ENCODE measurements at places on chromosomes 12 and 14.
A peak's percentile ranks its signal among the peaks of the same experiment; 100 is the strongest.

DNA sequence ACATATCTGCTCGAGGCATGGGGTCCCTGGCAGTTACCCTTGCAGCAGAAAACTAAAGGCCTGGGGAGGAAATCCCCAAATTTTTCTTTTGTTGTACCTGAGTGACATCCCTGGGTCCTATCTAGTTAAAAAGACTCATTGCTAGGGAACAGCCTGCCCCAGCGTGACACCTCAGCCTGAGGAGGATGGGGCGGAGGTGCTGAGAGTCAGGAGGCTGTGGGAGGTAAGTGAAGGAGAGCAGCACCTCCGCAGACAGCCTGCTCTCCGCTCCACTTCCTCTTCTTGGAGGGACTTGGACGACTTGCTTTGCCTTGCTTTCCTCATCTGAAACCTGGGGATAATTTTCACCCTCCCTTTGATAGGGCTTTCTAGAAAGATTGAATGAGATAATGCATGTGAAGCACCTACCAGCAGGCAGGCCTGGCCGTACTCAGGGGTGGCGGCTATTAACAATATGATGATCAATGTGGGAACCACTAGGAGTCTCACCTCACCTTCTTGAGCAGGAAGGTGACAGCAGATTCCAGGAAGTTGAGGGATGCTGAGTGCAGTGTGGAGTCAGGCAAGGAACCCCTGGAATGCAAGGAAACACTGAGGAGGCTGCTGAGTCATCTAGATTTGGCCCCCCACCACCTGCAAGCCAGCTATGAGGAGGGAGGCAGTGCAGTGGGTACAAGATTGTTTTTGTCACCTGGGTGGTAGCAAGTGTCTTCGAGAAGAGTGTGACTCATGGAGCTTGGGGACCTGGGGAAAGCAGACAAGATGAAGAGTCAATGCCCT lies 23.2 kb downstream of the UBE3B start:
- DNase-seq = no peak

DNA sequence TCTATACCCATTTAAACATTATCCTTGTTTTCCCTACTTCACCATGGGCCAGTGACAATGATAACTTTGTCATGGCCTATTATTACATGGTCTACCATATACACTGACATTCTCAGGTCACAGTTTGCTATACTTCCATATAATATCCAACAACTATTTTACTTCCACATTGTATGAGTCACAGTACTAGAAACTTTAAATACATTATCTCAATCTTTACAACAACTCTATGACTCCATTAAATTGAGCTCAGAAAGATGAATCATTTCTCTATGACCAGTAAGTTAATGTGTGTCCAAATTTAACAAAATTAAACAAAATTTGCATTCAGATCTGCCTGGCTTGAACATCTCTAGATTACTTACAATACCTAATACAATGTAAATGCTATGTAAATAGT lies 93.9 kb downstream of the PLEKHG7 start:
- no peak for DNase-seq

GRCh38 chr14:69626132-69626500 lies 14.7 kb downstream of the SUSD6 start:
- peak; percentile 41 for DNase-seq

GRCh38 chr12:57229046-57229633 lies 371 bp upstream of the SHMT2 start:
- DNase-seq = no peak

- DNase-seq = no peak
Observed at GRCh38 chr12:54608156-54608555, 19.7 kb upstream of the PPP1R1A start.

DNA sequence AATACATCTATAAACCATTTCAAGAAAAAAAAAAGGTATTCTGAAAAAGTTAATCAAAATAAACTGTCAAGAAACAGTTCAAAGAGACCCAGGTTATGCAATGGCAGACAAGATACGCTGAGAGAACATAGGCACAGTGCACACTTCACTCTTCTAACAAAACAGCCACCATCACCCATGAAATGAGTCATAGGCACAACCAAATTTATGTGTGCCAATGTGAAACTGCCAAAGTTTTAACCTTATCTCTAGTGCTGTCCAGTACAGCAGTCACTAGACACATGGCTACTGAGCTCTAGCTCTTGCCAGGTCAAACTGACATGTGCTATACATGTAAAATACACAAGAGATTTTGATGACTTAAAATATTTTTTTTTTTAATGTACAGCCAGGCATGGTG lies 1.4 kb downstream of the CEP128 start:
- no peak for DNase-seq

- DNase-seq = no peak
Observed at GRCh38 chr14:56809270-56810146, 771 bp downstream of the OTX2 start.

GRCh38 chr12:3753544-3754284 lies 805 bp upstream of the CRACR2A start:
- DNase-seq = no peak
